Stimulated activated CD4-positive, alpha-beta T cell treated with anti-CD3 and anti-CD28 coated beads, Interleukin-4, amount 100 ng/mL, for 4 hours (primary cell): ENCODE measurements at places on chromosomes 3 and 15.

DNA sequence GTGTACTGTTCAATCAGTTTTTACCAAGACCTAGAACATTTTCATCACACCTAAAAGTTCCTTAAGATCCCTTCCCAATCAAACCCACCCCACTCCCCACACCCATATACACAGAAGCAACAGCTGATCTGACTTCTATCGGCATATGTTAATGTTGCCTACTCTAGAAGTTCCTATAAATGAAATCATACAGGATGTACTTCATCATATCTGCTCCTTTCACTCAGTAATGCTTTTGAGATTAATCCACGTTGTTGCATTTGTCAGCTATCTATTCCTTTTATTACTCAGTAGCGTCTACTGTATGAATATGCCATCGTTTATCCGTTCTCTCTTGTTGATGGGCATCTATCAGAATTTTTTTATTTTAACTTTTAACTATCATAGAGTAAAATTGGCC is 14.3 kb upstream of the FILIP1L start:
- DNase-seq, result no peak

GRCh38 chr15:65806397-65806796 is 14.3 kb upstream of the DENND4A start:
- no peak for DNase-seq

DNA sequence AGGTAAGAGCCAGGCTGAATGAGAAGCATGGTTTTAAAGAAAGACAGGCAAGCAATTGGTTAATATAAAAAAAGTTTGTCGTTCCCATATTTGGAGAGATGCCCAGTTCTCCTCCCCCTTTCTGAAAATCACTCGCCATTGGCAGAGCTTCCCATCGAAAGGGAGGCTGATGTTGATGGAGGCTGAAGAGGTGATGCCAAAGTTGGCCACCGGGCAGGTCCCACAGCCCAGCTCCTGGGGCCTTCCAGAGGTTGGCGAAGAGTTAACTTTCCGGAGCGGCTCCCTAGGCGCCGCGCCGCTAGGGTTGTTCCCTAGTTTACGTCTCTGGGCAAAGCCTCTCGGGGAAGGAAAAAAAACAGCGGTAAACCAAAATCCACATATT is 793 bp downstream of the PCOLCE2 start:
- DNase-seq, result no peak

- DNase-seq, result no peak
These were observed 61.6 kb downstream of the IGSF11 start for GRCh38 chr3:118973050-118973449.

DNA sequence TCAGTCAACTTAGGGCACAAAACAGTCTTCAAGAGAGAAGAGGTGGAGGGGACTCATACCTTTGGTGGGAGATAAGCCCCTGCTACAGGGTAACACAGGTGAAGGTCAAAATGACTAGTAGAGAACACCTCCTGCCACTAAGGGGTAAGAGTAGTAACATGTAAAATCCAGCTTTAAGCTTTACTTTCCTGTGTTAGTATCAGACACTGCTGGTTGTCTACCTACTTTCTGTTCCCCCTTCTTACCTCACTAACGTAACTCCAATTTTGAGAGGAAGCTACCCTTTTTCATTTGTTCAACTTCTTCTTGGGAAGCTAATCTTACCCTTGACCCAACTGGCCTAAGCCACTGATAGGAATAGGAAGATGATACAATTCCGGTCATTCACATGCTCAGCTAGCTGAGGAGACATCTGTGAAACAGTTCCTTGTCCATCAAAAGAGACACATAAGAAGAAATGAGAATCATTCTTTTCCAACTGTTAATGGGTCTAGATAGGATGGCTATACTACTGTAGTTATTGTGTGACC is 826.8 kb upstream of the CFAP20DC start:
- DNase-seq, result no peak

DNA sequence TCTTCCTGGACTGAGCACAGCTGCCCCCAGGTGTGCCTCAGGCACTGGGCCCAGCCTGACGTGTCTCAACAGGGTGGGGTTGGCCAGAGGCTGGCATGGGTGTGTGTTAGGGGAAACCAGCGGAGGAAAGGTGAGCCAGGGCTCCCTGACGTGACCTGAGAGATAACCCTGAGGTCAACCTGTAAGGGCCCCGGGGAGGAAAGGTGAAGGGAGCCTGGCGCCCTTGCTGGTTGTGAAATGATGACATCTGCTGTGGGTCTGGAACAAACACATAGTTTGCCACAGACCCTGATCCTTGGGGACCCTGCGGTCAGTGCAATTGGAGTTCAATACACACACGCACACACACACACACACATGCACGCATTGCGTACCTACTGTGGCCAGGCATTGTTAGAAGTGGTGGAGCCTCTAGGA is 100.2 kb upstream of the TLE3 start:
- no peak for DNase-seq
